ENCODE measurements at places on chromosomes 7 and 10.

GRCh38 chr7:44969049-44969700 is 9.6 kb downstream of the MYO1G start:
- DNase-seq = peak; percentile 41

DNA sequence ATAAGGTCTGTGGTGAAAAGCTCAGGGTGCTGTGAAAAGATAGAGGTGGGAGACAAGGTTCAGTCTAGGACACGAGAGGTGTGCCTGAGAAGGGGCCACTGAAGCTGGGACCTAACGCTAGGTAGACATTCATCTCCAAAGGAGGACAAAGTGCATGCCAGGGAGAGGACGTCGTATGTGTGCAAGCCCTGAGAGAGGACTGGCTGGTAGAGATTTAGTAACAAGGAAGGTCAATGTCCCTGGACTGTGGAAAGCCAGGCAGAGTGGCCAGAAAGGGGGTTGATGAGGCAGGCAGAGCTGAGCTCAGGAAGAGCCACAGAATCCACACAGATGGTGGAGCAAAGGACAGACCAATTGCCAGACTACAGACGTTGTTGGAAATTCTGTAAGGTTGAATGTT is 817.6 kb downstream of the CCSER2 start:
- no peak for DNase-seq

GRCh38 chr7:108535257-108535656 is 9.3 kb upstream of the PNPLA8 start:
- DNase-seq = no peak

DNA sequence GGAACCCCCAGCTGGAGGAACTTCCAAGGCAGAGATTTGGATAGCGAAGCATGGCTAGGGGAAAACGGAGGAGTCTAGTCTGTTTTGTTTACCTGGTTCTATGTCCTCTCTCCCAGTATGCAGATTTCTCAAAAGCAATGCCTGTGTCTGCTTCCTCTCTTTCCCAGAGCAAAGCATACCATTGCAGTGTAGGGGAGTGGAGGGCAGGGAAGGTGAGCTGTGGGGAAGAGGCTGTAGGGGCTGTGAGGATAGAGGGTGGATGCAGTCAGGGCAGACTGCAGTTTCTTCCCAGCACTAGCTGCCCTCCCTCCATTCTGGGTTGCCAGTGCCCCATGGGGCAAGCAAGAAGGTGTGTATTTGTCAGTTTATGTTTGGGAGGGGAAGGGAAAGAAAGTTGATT is 16.9 kb upstream of the TSPAN14 start:
- no peak for DNase-seq

- DNase-seq = no peak
Measured at GRCh38 chr7:64873517-64873916, 29.6 kb upstream of the ZNF273 start.

GRCh38 chr10:91024541-91024940 is 103.7 kb upstream of the ANKRD1 start:
- no peak for DNase-seq

DNA sequence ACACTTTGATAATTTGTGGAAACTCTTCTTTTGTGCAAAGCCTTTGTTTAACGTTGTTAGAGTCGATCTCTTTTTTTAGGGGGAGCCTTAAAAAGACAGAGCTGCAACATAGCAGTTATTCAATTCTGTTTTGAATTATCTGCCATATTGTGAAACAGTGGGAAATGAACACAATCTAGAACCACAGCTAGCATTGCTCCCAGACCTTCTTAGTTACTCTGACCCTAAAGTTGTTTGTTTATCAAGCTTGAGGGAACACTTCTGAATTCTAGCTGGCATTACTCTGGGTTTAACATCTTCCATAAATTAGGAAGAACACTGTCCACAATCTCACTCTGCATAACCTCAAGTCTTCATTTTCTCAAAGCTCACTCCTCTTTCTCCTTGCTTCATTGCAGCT is 217.7 kb downstream of the PRKG1 start:
- no peak for DNase-seq

GRCh38 chr10:93208717-93209464 is 135.2 kb downstream of the CYP26A1 start:
- DNase-seq = no peak

- no peak for DNase-seq
Measured at GRCh38 chr7:51451751-51452476, 135.3 kb upstream of the COBL start.

Data from left forelimb (tissue), 1 donor.